Body of pancreas (tissue), 4 donors: ENCODE measurements at places on chromosomes 2 and 18. TPM values are rescaled to one million over a fixed set of nuclear protein-coding genes. Genes with fewer than 3 reads are reported as not detected.

DNA sequence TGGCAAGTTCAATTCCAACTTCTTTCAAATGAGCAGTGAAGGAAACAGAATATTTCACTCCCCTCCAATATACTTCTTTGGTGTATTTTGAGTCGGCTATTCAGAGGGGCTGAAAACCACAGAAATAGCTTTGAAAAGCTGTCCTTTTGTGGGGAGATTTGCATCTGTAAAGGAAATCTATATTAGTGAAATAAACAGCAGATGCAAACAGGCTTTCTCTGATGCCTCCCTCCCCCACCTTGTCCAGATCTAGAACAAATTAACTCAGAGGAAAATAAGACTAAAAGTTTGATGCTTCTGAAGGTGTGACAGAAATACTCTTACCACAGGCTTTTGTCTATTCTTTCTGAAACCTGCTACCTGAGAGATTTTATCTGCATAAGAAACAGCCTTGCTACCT, 808.5 kb downstream of the CPS1 start:
- no peak for DNase-seq

- DNase-seq = no peak
Measured at GRCh38 chr2:40448476-40449079, 3.3 kb downstream of the SLC8A1 start.

DNA sequence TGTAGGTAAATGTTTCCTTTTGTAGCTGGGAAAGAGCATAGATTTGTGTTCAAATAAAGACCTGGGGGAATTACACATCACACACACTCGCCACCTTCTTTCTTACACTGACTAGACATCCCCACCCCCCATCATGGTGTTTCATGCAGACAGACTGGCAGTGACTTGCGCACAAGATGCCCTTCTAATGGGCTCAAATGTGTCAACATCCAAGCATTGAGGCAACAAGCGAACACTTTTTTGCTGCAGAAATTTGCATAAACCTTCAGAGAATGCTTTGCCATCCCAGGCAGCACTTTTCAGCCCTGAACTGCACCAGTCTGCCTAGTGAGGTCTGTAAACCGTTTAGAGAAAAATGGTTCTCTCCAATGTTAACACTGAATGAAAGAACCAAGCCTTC, 4.5 kb downstream of the HOXD8 start:
- no peak for DNase-seq

- DNase-seq = no peak
Measured at GRCh38 chr2:214484239-214484638, 73.4 kb downstream of the VWC2L start.

MYO3B gene
- 4.7 TPM for total RNA-seq

GRCh38 chr2:165462443-165462842, 7.1 kb upstream of the CSRNP3 start:
- no peak for DNase-seq

DNA sequence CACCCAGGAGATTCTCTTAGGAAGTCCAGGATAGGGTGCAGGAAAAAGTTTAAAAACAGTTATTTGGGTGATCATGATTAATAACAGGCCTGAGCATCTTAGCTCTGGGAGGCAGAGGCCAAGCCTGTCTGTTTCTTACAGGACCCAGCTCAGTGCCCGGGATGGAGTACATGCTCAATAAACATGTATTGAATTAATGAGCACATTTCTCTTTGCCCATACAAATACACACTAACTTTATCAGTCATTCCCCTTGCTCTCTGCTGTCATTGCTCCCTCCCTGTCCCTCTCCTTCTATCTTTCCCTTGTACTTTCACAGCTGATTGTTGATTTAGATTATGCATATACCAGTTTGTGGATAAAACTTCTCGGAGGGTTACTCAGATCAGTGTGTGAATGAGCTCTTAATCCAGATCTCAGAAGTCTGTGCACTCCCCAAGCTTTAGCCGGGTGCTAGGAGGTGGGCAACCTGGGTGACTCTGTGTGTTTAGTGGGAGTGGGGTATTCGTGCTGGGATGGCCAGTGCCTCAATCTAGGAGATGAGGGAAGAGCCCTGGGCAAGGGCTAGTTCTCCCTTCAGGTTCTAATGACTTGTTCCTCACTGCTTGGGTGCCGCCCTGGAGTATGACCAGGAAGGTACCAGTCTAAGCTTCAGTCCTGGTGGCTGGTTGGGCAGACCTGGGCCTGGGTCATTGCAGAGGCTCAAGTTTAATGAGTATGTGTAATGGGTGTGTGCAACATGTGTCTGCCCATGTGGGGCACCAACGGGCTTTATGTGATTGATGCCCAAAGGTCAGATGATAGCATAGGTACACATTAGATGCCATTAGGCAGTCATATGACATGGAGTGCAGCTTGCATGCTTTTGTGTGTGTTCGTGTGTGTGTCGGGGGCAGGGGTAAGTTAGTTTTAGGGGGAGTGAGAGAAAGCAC, 10.6 kb downstream of the EMX1 start:
- DNase-seq = no peak

DNA sequence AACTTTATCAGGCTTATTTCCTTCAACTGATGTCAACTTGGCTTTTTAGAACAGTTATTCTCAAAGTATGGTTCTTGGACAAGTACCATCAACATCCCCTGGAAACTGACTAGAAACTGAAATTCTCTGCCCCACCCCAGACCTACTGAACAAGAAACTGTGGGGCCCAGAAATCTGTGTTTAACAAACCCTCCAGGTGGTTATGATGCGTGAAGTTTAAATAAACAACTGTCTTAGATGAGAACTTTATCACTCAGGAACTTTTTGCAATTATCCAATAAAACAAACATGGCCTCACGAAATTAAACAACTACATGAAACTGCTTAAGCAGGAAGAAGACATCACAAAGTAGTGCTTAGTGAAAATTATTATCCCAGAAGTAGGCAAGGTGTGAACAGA, 4.4 kb downstream of the HIBCH start:
- no peak for DNase-seq

GRCh38 chr18:34220081-34220815, 4.5 kb downstream of the NOL4 start:
- no peak for DNase-seq

DNA sequence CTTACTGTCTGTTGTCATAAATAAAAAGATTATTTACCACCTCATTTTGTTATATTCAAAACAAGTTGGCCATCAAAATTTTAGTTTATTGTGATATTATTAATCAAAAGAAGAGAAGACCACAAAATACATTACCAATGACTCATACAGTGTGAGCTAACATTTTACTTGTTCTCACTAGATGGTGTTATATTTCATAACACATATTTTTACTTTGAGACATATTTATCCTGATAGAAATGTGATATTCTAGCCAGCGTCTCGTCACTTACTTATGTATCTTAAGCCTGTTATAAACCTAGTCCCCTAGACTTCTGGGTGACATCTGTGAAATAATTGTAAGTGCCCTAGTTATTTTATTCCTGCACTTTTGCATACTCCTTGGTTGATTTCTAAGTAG, 263.2 kb downstream of the CDH7 start:
- DNase-seq = no peak

GRCh38 chr2:133461484-133461883, 106.8 kb downstream of the NCKAP5 start:
- no peak for DNase-seq

ABCB11 gene
- 0.33 TPM for total RNA-seq

GRCh38 chr2:63053081-63053888, 2.7 kb downstream of the OTX1 start:
- DNase-seq = no peak

DNA sequence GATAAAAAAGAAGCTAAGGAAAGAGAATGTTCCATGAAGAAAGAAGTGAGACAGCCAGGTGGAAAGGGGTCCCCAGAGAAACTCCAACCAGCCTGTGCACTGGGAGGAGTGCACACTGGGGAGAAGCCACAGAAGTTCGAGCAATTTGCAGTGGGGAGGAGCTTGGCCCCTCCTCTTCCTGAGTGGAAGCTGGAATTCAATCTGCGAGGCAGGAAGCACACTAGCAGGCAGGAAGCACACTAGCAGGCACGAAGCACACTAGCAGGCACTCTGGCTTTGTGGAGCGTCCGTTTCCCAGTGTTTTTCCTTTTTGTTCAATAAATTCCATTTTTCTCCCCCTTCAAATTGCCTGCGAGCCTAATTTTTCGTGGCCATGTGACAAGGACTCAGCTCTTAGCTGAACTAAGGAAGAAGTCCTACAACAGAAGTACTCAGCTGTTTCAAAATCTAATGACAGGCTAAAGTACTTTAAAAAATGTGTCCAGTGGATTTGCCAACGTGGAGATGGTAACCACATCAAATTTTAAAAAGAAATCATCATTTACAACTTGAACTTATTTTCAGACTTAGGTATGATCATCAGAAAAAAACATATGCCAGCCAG, 21.4 kb upstream of the SPIRE1 start:
- DNase-seq = no peak

DNA sequence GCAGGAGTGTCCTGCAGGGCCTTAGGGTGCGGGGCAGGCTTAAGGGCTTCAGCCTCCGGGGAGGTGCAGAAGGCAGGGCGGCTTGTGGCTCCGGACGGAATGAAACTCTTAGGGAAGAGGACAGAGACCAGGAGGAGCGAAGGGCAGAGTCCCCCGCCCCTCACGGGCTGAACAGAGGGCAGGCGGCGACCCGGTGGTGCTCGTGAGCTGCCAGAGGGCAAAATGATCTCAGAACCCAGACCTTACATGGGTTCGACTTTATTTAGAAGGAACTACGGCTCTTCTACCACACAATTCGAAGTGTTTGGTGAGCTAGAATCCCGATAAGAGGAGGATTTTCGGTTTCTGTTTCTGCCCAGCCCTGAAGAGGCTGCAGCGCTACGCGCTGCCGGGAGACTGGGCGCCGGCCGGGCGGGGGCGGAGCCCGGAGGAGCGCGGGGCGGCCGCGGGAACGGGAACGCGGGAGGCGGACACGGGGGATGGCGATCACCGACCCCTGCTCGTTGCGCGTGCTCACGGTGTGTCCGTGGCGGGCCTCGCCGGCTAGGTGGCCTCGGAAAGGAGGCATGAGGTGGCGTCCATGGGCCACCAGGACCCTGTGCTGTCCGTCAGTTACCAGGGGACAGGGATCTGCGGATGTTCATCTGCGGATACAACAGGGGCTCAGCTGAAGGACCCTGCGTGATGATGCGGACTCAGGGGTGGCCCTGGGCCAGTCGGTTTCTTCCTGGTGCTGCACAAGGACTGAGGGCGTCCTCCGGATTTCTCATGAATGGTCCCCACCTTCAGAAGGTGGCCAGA, 4.2 kb upstream of the SP100 start:
- DNase-seq = peak; percentile 56

SYT4 gene
- total RNA-seq = 0.33 TPM

DNA sequence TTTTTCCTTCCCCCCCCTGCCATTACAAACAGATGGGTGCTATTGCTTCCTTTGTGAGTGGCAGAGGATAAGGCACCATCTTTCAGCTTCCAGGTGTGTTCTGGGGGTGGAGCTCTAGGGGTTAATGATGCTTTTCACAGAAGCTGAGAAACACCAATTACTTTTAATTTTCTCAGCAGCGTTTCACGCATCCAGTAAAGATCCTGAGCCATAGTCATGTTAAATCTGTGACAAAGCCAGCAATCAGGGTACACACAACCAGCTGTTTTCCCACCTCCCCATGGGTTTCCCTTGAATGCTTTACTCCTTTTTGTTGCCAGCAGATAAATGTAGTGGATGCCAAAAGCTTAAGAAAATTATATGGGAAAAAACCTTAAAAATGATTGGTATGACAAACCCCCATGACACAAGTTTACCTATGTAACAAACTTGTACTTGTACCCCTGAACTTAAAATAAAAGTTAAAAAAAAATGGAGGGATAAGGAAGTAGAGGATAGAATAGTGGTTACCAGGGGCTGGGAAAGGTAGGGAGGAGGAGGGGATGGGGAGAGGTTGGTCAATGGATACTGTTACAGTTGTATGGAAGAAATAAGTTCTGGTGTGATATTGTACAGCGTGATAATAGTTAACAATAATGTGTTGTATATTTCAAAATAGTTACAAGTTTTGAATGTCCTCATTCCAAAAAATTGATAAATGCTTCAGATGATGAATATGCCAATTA, 70.0 kb downstream of the ACOXL start:
- no peak for DNase-seq

GRCh38 chr18:813172-814071, 1.4 kb upstream of the YES1 start:
- no peak for DNase-seq

- DNase-seq = no peak
Measured at GRCh38 chr2:10963155-10963554, 51.4 kb downstream of the KCNF1 start.

- no peak for DNase-seq
Measured at GRCh38 chr2:124091721-124092120, 66.6 kb downstream of the CNTNAP5 start.

RABL2A gene
- 15.0 TPM for total RNA-seq

DNA sequence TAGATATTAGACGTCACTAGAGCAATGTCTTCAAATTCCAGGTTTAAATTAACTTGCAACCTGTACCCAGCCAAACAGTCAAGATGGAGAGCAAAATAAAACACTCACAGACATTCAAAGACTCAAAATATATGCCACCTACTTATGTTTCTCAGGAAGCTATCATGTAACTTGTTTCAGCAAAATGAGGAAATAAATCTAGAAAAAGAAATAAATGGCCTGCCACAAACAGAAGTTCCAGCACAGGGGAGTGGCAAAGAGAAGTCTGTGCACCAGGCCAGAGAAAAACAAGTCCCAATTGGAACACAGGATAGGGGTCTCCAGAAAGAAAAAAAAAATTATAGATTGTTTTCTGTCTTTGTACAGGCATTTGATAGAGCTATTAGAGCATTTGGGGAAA, 96.7 kb downstream of the LRP2 start:
- DNase-seq = no peak

DNA sequence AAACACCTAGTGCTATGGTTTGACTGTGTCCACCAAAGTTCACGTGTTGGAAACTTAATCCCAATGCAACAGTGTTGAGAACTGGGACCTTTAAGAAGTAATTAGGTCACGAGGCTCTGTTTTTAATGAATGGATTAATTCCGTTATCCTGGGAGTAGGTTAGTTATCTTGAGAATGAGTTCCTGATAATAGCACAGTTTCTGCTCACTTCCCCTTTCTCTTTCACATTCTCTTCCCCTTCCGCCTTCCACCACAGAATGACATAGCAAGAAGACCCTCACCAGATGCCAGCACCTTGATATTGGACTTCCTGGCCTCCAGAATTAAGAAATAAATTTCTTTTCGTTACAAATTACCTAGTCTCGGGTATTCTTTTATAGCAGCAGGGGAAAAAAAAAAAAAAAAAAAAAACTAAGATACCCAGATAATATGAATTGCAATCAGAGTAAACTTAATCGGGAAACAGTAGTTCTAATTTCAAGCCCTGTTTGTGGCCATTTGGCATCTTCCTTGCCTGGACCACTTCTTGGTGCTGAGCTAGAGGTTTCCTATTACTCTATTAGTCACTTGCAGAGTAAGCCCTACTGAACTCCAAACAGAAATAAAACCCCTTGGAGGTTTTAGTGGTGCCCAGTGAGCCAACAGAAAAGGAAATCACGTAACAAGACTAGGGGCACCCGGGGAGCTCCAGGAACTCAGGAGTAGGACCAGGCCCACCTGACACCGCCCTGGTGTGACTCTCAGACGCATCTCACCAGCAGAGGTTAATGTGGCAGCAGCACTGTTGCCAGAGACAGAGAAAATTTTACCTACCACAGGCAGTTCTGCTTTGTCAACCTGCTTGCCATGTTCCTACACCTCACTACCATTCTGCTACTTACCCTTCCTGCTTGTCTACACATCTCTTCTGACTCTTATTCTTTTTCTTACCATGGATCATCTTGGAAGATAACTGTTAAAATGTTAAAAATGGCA, 147.6 kb upstream of the CAB39 start:
- DNase-seq = no peak

BOLL gene
- not detected for total RNA-seq

GRCh38 chr2:177828557-177828956, 244.0 kb downstream of the PDE11A start:
- DNase-seq = no peak

- no peak for DNase-seq
Measured at GRCh38 chr2:70730730-70731129, 37.3 kb downstream of the ADD2 start.

SLC19A3 gene
- total RNA-seq = 11.7 TPM
